GM12878 (cell line): ENCODE measurements at places on chromosomes 4 and X.

GRCh38 chrX:68238568-68238967 lies 194.7 kb downstream of the OPHN1 start:
- DNase-seq, result no peak

DNA sequence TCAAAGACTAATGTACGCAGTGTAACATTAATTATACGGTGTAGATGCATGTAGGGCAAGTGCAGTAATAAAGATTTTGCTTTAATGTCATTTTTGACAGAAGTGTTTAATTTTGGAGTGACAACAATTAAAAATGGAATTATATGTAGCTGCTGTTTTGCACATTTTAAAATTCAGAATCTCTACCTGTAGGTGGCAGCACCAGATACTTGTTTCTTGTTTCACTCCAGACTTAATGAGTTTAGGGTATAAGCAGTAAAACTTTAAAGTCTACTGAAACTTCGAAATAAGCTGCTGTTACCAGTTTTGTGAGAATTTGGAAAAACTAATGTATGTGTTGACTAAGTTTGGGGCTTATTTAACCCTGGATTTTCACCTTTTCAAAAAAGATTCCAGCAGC lies 144.9 kb downstream of the POLA1 start:
- peak; percentile 1 for DNase-seq

DNA sequence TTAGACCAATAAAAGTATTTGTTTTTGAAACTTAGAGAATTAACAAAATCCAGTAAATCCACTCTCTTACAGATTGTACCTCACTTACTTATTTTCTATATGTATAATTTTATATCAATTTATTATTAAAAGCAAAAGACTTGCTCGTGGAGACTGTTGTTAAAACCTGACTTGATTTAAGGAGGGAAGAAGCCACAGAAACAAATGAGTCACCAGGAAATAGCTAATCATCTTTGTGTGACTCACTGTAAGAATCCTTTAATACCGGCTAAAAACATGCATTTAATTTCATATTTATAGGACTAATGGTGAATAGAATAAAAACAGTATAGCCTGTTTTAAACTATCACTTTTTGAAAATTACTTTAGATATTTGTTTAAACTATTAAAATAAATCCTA lies 29.9 kb upstream of the UBE2NL start:
- no peak for DNase-seq

DNA sequence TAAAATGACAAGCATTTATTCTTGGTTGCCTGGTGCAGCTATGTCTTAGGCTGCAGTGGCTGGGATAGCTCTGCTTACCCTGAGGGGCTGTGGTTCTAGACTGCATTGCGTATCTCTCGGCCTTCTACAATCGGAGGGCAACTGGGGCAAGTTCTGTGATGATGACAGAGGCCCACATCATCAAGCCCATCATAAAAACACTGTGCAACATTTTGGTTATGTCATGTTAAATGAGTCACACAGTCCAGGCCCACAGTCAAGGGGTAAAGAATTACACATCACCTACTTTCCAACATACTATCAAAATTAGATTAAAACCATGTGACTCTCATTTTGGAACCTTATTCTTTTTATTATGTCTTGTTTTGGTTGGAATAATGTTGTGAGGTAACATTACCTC lies 120.2 kb upstream of the GUCY1A1 start:
- no peak for DNase-seq

DNA sequence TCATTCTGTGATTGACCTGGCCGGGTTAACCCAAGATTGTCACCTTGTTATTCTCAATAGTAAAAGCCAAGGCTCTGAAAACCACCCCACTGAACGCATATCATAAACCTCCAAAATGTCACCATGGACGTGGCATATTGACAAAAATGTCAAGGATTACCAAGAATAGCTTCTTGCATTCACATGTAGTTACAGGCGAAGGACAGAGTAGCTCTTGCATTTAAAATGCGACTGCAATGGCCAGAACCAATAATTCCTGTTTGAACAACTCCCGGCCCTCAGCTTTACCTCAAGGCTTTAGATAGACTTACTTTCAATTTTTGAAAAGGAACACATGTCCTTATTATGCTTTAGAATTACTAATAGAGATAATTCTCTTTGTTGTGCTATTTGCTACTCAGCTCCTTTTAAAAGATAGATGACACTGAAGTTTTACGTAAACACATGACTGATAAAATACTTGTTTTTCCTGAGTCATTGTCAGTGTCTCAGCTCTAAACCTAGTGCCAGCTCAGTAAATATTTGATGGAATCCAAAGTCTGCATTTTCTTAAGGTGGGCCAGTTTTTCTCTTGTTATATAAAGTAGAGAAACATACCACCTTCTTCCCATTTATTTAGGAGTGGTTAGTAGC lies 66.3 kb downstream of the CLDN34 start:
- DNase-seq, result no peak

GRCh38 chrX:20729416-20729815 lies 462.7 kb upstream of the RPS6KA3 start:
- DNase-seq, result no peak

DNA sequence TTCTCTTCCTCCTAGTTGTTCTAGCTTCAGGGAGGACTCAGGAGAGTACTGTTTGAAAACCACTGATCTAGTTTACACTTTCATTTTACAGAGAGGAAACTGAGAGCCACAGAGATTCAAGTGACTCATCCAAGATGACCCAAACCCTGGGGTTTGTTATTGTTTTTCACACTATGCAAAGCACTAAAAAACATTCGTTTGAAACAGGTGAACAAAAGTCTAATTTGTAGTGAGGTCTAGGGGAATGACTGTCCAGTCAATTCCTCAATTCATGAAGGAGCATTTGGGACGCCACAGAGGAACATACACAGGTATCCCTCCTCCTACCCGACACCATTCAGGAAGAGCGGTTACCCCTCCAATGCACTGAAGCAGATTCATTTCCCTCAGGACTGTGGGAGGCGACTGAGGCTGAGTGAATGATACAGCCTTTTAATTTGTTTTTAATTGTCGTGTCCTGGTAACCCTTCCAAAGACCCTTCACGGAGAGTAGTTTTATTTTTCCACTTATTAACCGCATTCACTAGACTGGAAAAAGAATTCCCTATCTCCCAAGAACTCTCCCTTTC lies 30.3 kb downstream of the TLR10 start:
- DNase-seq, result peak; percentile 62

DNA sequence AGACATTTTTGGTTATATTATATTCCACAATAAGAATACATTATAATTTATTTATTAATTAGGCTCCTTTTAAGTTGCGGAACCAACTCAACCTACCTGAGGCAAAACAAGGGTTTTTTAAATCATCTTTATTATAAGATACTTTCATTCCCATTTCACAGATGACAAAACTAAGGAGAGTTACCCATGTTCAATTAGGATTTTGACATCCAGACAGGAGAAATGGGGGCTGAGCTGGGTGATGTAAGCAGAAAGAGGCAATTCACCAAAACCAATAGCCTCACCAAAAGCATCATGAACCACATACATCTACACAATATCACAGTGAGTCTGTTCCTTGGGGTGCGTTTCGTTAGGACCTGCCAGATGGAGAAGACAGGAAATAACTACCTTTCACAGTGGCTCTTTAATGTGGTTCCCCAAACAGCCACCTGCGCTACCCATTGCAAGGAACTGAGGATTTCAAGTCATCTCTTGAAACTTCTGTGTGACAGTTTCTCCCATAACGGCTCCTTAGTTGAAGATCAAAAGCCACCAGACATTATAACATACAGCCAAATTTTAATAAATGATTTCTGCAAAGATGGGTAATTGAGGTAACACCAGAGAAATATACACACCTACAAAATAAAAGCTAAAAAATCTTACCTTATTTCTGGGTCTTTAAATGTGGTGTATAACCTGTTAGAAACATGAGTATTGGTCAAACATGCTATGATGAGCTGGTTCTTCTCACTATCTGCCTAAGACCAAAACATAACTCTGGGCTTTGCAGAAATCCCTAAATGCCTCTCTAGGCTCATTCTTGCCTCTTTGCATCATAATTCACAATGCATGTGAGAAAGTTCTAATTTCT lies 190.6 kb upstream of the LEF1 start:
- no peak for DNase-seq

DNA sequence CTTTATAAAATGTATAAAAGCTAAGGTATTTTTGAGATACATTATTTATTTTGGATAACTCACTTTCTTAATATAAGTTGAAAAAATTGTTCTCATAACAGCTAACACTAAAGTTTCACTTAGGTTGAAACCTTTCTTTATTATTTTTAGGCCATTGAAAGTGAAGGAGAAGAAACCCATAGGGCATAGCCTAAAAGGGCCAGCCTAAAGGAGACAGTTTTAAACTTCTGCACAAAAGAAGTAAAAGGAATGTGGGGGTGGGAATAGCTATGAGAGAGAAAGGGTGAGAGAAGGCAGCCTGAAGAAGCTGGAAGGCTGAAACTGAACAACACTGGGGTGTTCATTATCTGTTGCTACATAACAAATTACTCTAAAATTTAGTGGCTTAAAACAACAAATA lies 57.6 kb upstream of the RAPGEF2 start:
- no peak for DNase-seq

DNA sequence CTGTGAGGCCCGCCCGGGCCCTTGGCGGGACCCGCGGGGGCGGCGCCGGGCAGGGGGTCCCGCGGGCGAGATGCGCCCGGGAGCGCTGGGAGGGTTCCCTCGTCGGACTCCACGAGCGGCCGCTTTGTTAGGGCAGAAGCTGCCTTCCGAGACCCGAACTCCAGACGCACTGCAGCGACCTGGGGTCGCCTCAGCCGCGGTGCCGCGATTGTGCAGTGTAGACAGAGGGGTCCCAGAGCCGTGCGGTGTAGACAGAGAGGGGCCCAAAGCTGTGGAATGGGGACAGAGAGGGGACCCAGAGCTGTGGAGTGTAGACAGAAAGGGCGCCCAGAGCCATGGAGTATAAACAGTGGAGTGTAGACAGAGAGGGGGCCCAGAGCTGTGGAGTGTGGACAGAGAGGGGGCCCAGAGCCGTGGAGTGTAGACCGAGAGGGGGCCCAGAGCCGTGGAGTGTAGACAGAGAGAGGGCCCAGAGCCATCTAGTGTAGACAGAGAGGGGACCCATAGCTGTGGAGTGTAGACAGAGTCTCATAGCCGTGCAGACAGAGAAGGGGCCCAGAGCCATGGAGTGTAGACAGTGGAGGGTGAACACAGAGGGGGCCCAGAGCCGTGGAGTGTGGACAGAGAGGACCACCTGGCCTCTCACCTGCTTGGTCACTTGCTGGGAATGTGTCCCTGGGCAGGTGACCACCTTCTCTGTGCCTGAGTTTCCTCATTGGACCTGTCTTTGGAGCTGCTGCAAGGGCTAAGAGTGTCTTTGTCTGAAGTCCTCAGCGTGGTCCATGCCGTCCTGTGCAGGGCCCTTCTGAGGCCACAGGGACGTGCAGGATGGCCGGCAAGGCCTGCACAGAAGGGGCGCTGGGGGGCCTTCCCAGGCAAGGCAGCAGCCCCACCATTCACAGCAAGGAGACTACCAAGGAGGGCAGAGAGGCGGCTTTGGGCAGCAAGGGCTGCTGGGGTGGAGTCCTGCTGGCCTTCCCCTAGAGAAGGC lies 875 bp downstream of the RGS12 start:
- DNase-seq, result no peak

DNA sequence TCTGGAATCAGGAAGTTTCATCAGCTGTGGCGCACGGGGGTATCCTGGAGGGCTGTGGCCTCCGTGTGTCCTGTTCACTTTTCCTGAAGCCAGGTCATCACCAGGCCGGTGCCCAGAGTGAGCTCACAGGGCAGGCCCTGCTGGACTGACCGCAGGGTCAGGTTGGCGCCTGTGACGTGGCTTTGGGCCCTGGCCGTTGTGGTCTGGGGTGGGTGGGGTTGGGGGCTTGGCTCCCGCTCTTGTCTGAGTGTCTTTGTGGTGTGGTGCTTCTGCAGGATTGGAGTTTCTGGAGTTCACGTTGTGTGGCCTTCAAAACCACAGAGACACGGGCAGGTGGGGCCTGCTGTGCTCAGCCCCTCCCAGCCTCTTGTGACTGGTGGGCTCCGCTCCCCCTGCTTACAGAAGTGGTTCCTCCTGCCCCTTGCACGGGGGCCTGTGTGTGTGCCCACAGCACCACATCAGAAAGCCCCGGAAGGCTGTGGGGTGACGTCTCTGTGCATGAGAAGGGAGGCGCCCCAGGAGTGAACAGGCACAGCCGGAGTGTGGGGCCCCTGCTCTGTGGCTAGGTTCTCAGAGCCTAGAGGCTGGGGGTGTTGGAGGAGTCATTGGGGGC lies 9.5 kb downstream of the RGS12 start:
- peak; percentile 21 for DNase-seq

GRCh38 chr4:575281-576141 lies 584 bp downstream of the TMEM271 start:
- no peak for DNase-seq

GRCh38 chr4:123014038-123014437 lies 91.6 kb upstream of the NUDT6 start:
- DNase-seq, result no peak

GRCh38 chr4:102469806-102470205 lies 31.4 kb upstream of the NFKB1 start:
- no peak for DNase-seq

DNA sequence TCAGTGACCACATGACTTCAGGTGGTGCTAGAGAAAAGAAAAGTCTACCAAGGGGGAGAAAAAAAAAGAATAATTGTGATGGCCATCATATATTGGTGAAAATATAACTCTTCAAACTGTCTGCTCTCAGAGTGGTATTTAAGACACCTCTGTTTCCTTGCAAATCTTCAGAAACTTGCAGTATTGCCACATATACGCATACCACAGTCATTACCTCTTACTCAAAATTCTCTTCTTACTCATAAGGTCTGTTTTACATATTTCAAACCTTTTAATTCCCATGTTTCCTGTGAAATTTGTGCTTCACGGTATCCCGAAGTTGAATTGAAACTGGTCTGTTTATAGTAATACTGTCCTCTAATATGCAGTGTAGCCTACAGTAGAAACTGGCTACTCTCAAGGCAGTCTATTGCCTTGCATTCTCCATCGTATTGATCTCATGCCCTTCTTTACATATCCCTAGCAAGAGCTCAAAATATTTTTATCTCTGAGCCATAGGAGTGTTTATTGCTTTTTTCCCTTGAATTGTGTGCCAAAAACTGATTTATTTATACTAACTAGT lies 34.7 kb upstream of the LHFPL1 start:
- DNase-seq, result no peak

- no peak for DNase-seq
Observed at GRCh38 chr4:96708766-96709165, 868.9 kb downstream of the PDHA2 start.

DNA sequence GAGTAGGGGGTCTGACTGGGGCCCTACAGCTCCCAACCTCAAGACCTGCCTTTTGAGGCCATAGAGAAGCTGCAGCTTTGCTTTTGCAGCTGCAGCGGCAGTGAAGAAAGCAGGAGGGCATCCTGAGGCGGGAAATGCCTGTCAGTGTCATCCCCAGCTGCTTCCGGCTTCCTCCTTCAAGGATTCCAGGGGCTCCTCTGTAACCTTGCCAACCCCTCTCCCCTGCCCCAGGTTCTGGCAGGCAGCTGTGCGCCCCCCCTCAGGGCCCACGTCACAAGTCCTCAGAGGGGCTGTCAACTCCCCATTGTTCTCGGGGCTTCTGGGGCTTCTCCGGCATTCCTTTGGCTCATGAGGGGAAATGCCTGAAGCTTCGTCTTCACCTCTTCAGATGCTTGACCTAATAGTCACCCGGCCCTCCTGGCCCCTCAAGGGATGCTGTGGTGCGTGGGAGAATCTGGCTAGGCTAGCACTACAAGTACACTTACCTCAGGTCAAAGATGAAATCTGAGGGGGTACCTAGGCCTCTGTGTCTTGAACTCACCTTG lies 31.9 kb downstream of the APLN start:
- DNase-seq, result no peak

GRCh38 chr4:5918331-5918985 lies 25.6 kb upstream of the CRMP1 start:
- DNase-seq, result no peak

GRCh38 chr4:71185037-71185436 lies 153.8 kb upstream of the SLC4A4 start:
- no peak for DNase-seq
